NCI-H226 (cell line): ENCODE measurements at places on chromosomes 7 and 10.

GRCh38 chr7:42142089-42142488 is 94.9 kb downstream of the GLI3 start:
- no peak for DNase-seq

- DNase-seq, result no peak
Observed at GRCh38 chr10:77967611-77968022, 41.1 kb upstream of the DLG5 start.

DNA sequence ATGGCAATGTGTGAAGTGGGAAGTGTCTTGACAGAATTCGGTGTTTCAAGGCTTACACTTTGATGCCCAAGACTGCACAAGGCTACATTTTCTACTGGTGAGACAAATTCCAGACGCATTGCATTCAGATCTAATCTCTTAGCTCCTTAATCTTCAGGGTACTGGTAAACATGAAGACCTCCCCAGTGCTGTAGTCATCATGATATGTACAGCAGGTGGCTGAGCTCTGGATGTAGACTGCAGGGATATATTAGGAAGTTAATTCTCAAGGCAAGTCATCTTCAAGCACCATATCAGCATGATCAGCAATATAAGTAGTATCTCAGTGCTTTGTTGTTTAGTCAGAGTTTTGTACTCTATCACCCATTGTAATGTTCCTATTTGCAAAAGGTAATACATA is 61.8 kb downstream of the IKZF1 start:
- no peak for DNase-seq

- no peak for DNase-seq
Observed at GRCh38 chr10:132512693-132513345, 24.8 kb upstream of the INPP5A start.

GRCh38 chr7:81173766-81174281 is 255.0 kb upstream of the SEMA3C start:
- peak; percentile 97 for DNase-seq

DNA sequence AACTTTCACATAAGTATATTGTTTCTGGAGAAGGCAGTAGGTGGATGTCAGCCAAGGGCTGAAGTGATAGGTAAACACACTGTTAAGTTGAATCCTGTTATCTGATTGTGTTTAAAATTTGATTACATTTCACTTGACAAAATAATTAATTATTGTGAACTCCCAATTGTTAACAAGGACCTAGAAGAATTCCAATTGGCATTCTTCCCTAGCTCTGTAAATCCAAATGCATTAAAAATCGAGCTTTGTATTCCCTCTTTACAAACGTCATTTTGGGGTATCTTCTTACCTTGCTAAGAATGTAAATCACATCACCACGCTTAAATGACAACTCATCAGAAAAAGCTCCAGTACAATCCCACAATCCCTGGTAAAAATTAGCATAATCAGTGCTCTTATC is 179.9 kb downstream of the SKAP2 start:
- DNase-seq, result no peak

- peak; percentile 2 for DNase-seq
Observed at GRCh38 chr7:145036604-145037405, 201.0 kb upstream of the TPK1 start.

GRCh38 chr7:144907577-144907976 is 71.7 kb upstream of the TPK1 start:
- no peak for DNase-seq

GRCh38 chr10:122462533-122463465 is 1.4 kb downstream of the HTRA1 start:
- no peak for DNase-seq

DNA sequence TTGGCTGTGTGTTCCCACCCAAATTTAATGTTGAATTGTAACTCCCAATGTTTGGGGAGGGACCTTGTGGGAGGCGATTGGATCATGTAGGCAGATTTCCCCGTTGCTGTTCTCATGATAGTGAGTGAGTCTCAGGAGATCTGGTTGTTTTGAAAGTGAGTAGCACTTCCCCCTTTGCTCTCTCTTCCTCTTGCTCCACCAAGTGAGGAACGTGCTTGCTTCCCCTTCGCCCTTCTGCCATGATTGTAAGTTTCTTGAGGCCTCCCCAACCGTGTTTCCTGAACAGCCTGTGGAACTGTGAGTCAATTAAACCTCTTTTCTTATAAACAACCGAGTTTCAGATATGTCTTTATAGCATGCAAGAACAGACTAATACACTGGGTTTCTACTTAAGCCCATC is 176.3 kb downstream of the CDK14 start:
- DNase-seq, result no peak

DNA sequence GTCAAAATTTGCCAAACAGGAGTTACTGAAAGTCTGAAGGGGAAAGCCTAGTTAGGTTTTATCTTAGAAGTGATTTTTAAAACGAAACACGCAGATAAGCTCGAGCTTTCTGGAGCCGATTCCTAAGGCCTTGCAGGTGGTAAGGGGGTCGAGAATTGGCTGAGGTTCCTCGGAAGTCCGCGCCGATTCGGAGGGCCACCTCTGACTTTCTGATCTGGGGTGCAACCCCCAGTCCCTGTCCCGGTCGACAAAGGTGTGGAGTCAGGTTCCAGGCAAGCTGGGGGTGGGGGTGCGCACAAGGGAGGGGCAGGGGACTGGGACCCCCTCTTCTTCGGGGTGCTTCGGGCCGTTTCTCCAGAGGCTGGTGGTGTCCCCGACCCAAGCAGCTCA is 701 bp upstream of the CUL1 start:
- DNase-seq, result no peak

DNA sequence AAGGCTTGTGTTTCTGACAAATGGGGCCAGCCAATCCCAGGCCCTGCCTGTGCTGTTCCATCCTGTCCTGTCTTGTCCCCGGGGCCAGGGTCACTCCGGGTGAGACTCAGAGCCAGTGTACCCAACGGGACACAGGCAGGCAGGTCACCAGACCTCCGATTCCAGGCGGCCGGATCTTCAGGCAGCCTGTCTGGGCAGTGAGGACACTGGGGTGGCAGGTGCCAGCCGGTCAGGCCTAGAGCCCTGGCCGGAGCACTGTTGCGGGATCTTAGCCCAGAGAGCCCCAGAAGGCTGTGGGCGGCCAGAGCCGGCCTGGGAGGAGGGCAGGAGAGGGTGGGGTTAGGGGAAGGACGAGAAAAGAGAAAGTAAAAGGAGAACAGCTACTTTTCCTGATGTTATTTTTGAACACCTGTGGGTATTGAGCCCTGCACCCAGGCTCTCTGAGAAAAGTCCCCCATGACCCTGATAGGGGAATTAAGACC is 134.3 kb upstream of the TNRC18 start:
- DNase-seq, result peak; percentile 65

GRCh38 chr10:12848439-12849173 is 152.9 kb downstream of the CCDC3 start:
- DNase-seq, result no peak

DNA sequence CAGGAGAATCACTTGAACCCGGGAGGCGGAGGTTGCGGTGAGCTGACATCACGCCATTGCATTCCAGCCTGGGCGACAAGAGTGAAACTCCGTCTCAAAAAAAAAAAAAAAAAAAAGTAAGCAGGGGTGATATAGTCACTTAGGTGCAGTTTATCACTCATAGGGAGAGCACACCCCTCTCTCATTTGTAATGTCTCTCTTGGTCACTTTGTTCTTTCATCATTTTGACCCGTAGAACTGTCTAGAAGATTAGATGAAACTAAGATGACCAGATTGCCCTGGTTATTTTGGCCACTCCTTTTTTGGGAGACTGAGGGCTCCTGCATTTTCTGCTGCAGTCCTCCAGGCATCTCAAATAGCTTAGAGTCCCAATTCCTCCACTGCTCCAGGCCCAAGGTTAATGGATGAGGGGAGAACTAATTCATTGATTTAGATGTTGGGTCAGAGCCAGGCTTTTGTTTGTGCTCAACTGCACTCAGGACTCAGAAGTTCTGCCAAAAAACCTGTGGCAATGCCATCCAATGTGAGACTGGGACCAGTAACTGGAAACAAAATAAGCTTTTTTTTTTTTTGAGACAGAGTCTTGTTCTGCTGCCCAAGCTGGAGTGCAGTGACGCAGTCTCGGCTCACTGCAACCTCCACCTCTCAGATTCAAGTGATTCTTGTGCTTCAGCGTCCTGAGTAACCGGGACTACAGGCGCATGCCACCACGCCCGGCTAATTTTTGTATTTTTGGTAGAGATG is 50.0 kb upstream of the CAMK1D start:
- DNase-seq, result no peak

- no peak for DNase-seq
Observed at GRCh38 chr7:1301882-1302251, 69.2 kb downstream of the UNCX start.

DNA sequence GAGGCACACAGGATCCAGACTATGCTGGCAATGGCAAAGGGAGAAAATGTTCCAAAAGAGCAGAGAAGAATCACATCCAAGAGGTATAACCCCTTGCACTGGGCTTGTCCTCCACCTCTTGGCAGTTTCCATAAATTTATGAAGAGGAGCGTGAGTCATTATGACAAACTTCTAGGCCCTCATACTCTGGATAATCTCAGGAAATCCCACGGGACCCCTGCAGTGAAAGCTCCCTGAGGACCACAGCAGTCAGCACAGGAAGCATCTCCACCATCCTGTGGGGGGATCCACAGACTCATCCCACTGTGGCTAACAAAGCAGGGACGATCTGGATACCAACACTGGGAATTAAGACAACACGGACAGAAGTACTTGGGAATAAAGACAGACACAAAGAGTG is 30.3 kb upstream of the GPAM start:
- no peak for DNase-seq

DNA sequence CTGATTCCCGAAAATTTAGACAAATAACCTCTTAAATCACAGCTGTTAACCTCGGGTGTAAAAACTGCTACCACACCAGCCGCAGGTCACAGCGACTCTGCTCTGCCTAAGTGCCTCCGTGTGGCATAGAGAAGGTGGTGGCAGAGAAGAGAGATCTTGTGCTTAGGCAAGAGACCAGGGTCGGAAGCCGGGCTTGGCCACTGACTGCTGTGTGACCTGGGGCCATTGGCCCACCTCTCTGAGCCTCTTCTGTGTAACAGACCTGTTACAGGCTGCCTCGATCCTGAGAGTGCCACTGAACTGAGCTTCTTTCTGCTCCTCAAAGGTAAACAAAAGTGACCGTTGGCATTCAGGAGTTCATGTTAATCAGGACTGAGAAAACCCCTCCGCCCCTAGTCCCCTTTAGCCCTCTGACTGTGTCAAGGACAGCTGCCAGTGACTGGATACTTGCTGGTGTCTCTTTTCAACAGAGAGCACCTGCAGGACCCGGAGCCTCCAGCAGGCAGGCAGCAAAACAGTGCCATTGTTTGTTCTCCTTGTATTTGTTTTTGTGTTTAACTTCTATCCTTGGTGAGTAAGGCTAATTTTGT is 36.5 kb downstream of the ZMIZ1 start:
- no peak for DNase-seq

GRCh38 chr10:8045726-8046494 is 8.6 kb upstream of the GATA3 start:
- DNase-seq, result no peak

DNA sequence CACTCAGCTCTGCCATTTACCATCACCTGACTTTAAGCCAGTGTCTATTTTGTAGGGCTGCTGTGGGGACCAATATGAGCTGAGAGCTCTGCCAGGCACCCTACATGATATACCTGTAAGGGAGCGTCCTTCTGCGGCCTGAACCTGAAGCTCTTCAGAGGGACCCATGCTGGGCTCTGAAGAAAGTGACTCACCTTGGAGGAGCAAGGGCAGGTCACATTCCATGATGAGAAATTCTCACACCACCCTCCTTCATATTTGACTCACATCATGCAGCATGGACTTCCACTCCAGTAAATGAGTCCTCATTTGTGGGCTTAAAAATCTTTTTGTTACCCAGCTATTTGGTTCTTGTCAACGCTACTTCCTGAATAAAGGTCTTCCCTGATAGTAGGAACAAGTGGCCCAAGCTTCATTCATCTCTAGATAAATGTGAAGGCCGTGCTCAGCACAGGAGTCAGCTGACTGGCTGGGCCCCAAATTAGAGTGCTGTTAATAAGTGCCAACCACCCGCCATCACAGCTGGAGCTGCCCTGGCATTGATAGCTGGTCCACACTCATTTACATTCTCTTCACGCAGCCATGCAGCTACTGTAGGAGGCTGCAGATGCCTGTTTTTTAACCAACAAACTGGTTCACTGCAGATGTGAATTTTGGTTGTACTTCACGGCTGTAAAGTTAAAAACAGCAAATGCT is 78.4 kb downstream of the RNF216 start:
- DNase-seq, result peak; percentile 55

- DNase-seq, result no peak
Observed at GRCh38 chr10:52409195-52409594, 95.1 kb downstream of the DKK1 start.

DNA sequence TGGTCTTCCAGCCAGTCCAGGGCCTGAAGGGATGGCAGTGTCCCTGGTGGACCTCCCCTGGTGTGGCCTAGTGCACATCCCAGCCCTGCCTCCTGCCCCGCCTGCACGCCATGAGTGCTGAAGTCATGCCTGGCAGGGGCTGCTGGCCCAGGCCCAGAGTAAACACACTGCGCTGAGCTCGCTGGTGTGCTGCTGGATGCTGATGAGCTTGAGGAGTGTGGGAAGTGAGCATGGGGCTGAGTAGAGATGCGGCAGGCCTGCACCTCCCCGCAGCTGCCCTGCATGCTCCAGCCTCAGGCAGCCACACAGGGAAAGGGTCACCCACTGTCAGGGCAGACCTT is 43.2 kb downstream of the HTRA1 start:
- peak; percentile 79 for DNase-seq

GRCh38 chr7:134625550-134625949 is 21.1 kb upstream of the BPGM start:
- DNase-seq, result no peak

GRCh38 chr7:27901028-27901760 is 161.2 kb downstream of the TAX1BP1 start:
- DNase-seq, result no peak

- DNase-seq, result no peak
Observed at GRCh38 chr10:128972036-128972405, 495.0 kb upstream of the MGMT start.

GRCh38 chr10:71811351-71811750 is 38.0 kb upstream of the VSIR start:
- DNase-seq, result no peak

DNA sequence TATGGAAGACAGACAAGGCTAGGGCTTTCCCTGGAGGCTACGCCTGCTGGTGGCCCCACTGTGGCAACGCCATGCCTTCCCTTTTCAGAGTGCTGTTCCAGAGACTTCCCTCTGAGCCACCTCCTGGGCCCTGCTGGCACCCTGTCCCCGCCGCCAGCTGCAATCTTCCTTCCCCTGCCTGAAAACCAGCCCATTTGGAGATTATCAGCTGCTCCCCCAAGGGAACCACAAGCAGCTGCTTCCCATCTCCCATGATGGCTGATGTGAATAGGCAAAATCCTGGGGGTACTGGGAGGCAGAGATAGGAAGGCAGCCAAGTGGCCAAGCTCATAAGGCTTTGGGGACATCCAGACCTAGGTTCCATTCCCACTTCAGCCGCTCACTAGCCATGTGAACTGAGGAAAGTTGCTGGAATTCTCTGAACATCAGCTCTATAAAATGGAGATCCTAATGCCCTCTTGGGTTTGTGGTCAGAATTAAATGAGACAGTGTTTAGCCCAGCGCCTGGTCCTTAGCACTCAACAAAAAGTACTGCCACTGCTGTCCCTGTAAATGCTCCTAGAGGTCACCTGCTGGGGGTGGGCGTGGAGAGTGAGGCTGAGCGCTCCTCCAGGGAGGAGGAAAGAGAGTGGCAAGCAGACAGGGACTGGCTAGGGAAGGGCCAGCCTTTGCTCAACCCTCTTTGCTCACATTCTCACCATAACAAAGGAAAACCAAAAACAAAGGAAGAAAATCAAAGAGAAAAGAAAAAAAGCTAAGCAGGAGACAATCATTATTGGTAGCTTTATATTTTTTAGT is 5.9 kb downstream of the TSPAN33 start:
- no peak for DNase-seq
